ENCODE measurements at places on chromosomes 4 and X. TPM values are rescaled to one million over a fixed set of nuclear protein-coding genes. Genes with fewer than 3 reads are reported as not detected.
A peak's percentile ranks its signal among the peaks of the same experiment; 100 is the strongest.

TMEM131L gene
- total RNA-seq = 35.1 TPM

- no peak for DNase-seq
Measured at GRCh38 chr4:153518637-153519389, 52.7 kb downstream of the TMEM131L start.

DNA sequence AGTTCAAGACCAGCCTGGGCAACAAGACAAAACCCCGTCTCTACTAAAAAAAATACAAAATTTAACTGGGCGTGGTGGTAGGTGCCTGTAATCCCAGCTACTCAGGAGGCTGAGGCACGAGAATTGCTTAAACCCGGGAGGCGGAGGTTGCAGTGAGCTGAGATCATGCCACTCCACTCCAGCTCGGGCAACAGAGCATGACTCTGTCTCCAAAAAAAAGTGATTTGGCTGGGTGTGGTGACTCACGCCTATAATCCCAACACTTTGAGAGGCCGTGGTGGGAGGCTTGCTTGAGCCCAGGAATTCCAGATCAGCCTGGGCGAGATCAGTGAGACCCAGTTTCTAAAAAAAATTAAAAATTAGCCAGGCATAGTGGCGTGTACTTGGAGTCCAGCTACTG is 4.1 kb downstream of the OPHN1 start:
- DNase-seq = no peak

TCP11X2 gene
- not detected for total RNA-seq

DNA sequence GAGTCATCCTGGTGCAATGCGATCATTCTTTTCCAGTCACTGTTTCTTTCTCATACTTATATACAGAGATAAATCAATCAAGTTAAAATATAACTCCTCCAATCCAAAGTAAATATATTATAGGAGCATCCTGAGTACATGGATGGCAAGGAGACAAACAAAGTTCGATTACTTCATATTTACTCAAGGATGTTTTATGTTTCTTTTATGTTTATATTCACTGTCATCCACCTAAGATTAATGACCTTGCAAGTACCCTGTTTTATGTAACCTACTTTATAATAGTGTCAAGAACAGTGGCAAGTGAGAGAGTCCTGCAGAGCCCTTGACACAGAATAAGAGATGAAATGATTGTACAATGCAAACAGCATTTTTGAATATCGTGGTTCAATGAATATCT is at the start of gene UGT2B11:
Gene UGT2B11 (minus strand): TSS at position 33 of the 400 bp plus-strand sequence. CDS start 26 bp downstream, at position 7.
- no peak for DNase-seq

GRCh38 chr4:86294883-86295282 is 65.0 kb downstream of the MAPK10 start:
- DNase-seq = no peak

AFF2 gene
- total RNA-seq = 6.1 TPM

WDR17 gene
- 0.22 TPM for total RNA-seq

DNA sequence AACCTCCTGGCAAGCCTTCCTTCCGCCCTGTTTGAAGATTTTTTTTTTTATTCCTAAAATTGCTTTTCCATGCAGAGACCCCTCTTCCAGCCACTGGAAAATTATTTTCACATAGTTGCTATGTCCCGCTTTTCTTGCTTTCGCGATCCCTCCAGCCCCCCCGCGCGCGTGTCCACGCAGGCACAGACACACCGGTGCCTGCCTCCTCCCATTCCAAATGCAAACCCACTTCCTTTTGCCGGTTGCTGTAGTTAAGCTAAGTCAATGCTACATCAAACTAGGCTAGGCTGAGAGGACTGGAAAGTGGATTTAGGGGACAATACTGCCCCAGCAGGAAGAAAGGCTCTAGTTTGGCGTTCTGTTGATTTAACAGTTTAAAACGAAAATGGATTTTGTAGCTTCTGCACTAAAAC is 111.0 kb downstream of the DHX15 start:
- peak; percentile 77 for DNase-seq

DNA sequence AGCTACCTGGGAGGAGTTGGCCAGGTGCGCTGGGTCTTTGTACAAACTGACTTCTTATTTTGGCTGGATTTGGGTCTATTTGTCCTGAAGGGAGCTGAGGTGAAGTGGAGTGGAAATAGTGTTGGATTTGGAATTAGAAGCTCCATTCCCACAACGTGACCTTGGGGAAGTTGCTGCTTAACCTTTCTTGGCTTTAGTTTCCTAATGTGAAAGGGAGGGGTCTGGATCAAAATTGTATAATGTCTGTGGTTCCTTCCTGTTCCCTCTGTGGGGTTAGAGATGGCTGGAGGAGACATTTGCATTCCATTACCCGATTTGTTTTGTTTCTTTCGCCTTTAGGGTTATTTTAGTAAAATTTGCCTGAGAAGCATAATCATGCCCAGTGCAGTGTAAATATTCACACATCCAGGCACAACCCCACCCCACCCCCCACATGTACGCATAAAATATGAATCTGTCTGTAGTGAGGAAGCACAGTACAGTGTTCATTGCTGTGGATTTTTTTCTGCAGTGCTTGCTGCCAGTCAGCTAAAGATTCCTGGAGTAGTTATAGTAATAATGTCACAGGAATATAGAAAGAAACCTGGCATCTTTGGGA is 21.5 kb downstream of the JADE1 start:
- no peak for DNase-seq

- DNase-seq = no peak
Measured at GRCh38 chrX:153816831-153817690, 13.3 kb downstream of the PDZD4 start.

DNA sequence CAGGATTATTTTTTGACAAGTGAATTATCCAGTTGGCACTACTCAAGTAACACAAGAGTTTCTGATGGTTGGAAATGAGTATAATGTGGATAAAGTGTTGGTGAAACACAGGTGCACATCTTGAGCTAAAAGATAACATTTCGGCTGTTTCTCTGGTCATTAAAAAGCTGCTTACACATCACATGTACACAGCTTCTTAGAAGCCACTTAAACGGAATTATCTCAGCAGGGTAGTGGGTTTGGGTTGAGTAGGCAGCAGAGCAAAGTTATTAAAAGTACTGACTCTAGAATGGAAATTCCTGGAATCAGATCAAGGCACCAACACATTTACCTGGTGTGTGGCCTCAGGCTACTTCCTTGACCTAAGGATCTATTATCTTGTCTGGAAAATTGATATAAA is 55.4 kb upstream of the RASSF6 start:
- no peak for DNase-seq

DNA sequence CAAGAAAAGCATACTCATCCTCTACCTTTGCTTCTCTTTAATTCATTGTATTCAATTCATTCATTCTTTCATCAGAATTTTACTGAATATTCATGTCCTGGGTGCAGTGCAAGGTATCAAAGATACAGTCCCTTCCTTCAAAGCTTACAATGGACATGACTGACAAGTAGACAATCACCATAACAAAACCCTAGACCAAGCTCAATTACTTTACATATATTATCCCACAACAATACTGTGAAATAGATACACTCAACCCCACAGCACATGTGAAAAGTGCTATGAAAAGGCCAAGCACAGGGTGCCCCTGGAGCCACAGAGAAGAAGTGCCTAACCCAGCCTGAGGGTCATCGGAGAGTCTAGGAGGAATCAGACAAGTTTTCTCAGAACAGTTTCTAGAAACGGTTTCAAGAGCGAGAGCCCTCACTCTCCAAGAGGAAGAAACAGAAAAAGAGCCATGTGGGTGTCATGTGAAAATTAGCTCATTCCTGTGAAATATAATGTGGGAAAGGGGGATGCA is 15.3 kb downstream of the AMBN start:
- no peak for DNase-seq

- no peak for DNase-seq
Measured at GRCh38 chrX:130190801-130191200, 19.0 kb downstream of the RAB33A start.

HTN3 gene
- not detected for total RNA-seq

MAGEC2 gene
- not detected for total RNA-seq

- DNase-seq = no peak
Measured at GRCh38 chr4:122966201-122966600, 43.8 kb upstream of the NUDT6 start.

DNA sequence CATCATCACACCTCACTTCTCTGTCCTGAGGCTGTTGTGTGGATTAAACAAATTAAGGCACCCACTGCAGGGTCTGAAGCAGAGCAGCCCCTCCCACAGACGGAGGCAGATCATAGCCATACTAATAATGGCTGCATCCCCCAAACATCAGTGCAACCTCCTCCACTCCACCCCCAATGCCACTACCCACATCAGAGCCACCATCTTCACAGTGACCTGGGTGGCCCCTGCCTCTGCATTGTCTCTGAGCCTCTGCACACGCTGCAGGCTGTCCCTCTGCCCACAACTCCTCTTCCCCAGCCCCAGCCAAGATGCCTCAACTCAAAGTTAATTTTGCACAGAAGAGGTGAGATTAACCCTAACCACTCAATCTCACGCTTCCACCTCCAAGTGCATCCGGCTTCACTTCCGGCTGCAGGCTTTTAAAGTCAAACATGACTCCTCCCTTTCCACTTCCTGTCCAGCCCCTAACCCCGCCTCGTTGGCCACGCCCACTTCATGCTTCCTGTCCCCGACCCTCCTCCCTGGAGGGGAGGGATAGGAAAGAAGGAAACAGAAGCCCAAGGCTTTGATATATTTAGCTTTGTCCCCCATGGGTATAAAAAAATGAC is 22.7 kb downstream of the JAKMIP1 start:
- no peak for DNase-seq

DNA sequence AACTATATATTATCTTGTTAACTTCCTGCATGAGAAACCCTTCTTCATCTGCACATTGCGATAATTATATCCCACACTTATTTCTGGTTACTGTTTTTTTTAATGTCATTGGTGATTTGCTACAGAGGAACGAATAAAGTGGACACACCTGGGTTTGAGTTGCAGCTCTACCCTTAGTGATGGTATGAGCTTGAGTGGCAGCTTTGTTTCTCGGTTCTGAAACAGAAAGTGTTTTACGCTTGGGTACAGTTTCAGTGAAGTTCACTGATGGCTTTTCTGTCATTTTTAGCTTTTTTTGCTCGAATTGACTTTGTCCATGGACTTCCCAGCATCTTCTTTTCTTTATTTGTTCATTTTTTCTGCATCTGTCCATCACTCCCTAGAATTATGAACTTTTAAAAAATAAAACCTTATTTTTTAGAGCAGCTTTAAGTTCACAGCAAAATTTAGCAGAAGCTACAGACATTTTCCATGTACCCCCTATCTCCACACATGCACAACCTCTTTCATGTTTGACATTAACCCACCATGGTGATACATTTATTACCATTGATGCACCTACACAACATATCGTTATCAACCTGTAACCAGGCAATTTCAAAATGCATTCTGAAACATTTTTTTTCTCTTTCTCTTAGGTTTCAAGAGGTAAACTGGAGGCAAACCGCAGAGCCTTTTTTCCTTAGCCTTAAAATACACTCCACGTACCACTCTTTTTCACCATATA is 1041.6 kb upstream of the PRKX start:
- no peak for DNase-seq

DNA sequence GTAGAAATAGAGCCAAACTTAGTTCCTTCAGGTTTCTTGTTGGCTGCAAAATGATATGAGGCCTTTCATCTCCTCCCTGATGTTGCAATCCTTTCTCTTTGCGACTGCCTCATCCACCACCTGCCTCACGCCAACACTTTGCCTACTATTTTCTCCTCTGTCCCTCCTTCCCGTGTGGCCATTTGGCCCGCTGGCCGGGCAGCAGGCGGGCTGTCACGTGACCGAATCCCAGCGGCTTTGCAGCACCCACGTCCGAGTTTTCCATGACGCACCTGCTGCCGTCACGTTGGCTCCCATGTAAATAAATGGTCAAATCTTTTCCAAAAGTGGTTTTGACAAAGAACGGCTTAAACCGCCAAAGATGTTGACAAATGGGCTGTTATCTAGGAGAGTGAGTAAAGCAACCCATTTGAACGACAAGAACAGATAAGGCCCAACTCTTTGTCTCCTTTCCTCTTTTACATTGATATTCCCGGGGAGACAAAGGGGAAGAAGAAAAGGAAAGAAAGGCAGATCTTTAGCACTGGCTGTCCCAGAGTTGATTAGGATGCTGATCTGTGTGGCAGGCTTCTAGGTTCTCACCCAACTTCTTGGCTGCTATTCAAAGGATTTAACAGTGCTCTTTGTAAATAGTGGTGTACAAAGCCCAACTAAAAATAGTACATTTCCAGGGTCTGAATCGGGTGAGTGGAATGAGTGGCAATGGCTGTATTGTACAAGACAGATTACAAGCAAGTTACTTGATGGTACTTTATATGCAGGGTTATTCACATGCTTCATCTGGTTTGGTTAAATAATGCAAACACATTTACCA is 174.2 kb upstream of the JADE1 start:
- peak; percentile 40 for DNase-seq

RBM46 gene
- 0.09 TPM for total RNA-seq

GLRA2 gene
- 0.09 TPM for total RNA-seq

ANKRD37 gene
- 12.3 TPM for total RNA-seq

DNA sequence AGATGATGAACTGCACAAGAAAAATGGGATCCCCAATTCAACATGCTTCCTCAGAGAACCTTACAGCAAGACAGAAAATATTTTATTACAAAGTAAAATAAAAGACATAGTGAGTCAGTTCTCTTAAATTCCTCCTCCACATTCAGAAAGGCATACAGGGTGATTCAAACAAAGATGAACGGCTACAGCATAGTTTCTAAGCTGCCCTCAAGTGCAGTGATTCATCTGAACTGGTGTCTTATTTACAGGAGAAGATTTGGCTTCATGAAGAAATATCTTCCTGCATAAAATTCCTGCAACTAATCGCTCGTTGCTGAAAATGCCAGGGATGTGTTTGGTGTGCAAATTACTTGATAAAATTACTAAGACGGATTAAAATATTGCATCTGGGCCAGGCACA is 103.6 kb downstream of the PRKX start:
- DNase-seq = no peak

MED12 gene
- 22.5 TPM for total RNA-seq

Measured in muscle of leg (tissue), 16 donors.